ENCODE measurements at places on chromosomes 16 and 17.

- DNase-seq, result no peak
These were observed 10.4 kb downstream of the VPS53 start for GRCh38 chr17:704111-704864.

- DNase-seq, result no peak
These were observed 11.0 kb upstream of the KRT17 start for GRCh38 chr17:41635121-41636097.

DNA sequence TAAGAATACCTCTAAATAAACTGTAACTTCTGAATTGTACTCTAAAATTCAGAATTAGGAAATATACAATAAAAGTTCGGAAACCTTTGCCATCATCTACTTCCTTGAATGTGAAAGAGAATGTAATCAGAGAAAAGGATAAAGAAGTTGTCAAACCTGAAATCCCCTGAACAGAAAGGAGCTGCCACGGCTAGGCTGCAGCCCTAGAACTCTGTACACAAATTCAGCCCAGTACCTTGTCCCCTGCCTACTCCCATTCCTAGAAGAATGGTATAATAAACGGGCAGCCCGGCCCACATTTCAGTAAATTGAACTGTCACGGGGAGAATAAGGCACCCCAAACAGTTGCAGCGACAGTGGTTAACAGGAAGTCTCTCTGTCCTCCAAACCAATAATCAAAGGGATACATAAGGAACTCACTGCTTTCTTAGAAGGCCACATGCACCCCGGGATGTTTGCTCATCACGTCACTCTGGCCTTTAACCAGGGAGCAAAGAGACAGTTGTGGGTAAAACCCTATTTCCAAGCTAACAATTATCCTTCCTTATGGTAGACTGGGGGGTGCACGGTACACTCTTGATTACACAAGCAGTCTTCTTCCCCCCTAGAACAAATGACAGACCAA, 24.3 kb upstream of the RFFL start:
- DNase-seq, result no peak

GRCh38 chr16:1156055-1156982, 3.4 kb downstream of the CACNA1H start:
- no peak for DNase-seq

DNA sequence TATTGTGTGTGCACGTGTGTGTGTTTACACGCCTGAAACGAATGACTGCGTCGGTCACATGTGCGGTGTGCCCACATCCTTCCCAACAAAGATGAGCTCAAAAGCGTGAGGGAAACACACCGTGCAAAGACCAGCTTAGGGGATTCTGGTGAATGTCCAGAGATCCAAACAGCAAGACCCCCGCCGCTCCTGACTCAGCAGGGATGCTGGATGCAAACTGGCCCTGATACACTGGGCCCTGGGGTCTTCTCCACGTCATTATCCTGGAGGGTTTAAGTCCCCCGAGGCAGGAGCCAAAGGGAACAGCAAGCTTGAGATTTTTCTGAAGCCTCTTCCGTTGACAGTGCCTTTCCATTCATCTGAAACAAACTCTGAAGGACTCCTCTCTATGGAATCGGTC, 59.2 kb downstream of the TBC1D16 start:
- no peak for DNase-seq

DNA sequence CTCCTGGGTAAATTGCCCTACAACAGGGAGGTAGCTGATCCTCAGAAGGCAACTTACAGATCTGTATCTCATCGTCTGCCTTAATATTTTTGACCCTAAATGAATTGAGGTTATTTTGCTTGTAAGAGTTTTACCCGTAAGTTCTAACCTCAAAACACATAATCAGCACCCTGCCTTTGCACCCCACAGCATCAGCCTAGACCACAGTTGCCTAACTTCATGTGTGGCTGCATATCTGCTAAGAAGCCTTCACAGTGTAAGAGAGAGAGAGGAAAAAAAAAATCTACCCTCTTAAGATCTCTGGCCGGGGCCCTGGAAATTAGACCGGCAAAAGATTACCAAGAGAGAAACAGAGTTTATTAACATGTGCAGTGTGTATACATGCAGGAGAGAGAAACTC, 76.9 kb downstream of the ARHGAP44 start:
- DNase-seq, result no peak

DNA sequence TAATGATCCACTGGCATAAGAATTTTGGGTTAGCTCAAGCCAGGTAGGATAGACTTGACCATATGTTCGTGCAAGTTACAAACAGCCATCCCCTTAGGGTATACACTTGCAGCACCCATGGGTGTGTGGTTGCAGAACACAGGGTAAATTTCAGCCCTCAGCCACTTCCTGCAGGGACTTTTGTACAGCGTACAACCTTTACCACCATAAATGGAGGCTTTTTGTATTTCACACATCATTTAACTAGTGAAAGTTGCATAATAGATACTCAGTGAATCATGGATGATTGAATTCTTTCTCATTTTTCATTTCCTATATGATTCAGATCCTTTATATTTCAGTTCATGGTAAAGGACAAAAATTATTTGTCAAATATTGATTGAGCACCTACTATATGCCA, 473.9 kb downstream of the CDH13 start:
- DNase-seq, result no peak

- DNase-seq, result no peak
These were observed 7.0 kb upstream of the ZNF652 start for GRCh38 chr17:49369089-49369488.

- DNase-seq, result no peak
These were observed 67.1 kb upstream of the ERCC4 start for GRCh38 chr16:13852827-13853226.

DNA sequence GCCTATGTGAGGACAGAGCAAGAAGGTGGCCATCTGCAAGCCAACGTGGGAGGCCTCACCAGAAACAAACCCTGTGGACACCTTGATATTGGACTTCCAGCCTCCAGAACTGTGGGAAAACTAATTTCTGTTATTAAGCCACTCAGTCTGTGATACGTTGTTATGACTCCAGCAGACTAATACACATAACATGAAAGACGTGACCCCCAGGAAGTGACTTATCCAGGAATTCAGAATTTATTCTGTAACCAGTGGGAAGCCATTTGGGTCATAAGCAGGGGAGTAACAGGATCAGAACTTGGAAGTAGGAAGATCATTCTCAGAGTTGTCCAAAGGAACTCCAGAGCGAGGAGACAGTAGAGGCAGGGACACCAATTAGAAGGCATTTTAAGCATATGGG, 12.5 kb upstream of the GINS3 start:
- DNase-seq, result no peak

DNA sequence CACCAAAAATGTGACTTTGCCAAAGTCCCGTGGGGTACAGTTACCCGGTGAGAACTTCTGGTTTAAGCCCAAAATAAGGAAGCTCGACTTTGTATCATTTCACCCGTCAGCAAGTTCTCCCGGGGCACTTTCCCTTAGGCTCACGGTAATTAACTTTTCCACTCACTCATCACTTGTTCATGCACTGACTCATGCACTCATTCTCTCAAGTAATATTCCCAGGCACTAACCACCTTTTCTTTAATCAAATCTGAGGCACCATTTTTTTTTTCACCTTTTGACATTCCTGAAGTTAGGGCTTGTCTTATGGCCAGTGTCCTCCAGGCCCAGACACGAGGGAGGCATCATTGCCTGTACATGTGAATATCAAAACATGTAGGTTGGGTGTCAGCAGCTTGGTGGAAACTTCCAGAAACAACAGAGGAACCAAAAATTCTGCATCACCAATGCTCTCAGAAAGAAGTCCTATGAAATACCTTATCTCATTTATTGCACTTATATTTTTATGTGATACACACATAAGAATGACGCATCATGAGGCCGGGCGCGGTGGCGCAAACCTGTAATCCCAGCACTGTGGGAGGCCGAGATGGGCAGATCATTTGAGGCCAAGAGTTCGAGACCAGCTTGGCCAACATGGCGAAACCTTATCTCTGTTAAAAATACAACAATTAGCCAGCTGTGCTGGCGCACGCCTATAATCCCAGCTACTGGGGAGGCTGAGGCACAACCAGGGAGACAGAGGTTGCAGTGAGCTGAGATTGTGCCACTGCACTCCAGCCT, 36.1 kb upstream of the ATP2C2 start:
- DNase-seq, result no peak

DNA sequence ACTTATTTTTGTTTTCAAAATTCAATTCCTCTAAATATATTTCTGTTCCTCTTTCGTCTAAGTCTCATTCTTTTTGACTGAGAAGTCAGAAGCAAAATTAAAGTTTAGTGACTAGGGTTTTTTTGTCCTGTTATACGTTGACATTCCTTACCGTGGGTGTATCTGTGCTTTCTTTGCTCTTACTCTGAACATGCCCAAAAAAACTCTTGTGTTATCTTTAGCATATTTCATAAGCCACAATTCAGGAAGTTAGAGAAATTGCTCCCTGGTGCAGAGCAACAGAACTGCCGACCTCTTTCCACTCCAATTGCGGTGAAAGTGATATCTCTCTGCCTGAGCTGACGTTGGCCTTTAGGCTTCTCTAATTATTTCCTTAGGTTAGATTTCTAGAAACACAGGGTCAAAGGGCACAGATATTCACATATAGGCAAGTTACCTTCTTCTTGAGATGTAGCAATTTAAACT, 65.7 kb downstream of the CENPV start:
- peak; percentile 66 for DNase-seq

DNA sequence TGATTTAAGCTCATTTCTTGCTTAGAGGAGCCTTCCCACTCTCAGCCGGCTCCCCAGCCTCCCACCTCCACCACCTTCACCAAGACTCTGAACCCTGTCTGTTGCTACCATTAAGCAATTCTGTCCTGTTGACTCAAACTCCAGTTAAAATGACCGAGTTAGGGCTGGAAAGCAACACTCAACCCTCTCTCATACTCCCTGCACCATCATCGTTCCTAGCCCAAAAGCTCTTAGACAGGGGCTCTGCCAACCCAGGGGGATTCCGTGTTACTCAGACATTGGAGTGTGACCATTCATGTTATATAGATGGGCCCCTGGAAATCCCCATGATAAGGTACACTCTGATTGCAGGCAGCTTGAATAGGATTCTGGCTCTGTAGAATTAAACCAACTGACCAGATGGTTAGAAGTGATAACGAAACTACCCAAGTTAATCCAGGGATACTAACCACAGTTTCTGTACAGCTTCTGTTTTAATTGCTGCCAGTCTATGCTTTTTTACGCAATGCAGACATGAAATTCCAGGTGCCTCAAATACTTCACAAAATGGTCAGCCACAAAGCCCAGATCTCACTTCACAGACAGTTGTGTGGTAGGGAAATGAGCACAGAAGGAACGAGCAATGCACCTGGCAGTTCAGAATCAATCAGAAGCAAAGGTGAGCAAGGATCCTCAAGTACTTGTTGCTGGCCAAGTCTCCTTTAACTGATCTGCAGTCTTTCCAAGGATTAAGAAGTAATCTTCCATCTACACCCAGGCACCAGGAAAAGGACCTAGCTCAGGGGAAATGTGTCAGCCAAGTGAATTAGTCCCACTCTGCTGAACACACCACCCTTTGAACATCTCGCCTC, 2.1 kb downstream of the SSTR2 start:
- no peak for DNase-seq

DNA sequence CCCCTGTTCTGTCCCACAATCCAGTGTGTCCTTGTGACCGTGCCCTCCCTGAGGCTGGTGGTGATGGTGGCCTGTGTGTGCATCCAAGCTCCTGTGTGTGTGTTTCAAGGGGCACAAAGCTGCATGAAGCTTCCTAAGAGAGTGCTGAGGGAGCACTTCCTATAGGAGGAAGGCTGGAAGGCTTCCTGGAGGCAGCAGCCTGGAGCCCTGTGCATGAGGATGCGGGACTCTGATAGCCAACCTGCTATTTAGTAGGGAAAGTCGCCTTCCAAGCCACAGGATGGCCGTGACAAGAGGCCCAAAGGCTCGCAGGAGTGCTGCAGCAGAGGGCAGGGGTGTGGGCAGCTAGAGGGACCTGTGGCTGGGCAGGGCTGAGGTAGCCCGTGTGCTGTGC, 8.3 kb downstream of the MYO15B start:
- DNase-seq, result no peak

DNA sequence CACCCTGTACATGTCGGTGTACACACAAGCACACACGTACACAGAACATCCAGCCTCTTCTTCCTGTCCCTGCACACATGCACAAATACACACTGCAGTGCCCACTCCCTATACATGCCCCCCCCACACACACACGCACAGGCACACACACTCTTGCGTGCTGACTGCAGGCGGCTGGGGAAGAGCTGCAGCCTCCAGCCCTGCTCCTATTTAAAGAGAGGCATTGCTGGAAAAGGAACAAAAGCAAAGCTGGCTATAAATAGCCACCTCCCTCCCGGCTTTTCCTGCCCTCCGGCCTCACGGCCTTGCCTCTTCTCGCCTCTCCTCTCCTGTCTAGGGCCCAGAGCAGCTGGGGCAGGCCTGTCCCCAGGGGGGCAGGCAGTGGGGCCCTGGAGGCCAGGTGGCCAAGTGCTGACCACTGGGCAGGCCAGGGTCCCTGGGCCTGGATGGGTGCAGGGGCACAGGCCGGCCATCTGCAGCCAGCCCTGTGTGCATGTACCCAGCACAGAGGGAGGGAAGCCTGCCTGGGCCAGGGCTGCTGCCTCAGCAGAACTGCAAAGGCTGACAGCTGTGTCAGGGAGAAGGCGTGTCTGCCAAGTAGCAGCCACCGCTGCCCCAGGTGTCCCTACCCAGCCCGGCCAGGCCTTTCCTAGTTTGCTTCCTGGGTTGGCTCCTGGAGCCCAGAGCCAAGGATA, 25.4 kb downstream of the RTN4RL1 start:
- DNase-seq, result peak; percentile 27

- peak; percentile 57 for DNase-seq
These were observed 475.9 kb upstream of the CCL2 start for GRCh38 chr17:33779234-33779591.

- no peak for DNase-seq
These were observed 475.0 kb downstream of the HS3ST3B1 start for GRCh38 chr17:14775731-14776492.
